ENCODE measurements at places on chromosomes 1 and 21.

- peak; percentile 60 for DNase-seq
Observed at GRCh38 chr1:42439940-42440339, 15.9 kb downstream of the ZMYND12 start.

GRCh38 chr1:59041646-59042277 lies 255.1 kb upstream of the FGGY start:
- DNase-seq = no peak

DNA sequence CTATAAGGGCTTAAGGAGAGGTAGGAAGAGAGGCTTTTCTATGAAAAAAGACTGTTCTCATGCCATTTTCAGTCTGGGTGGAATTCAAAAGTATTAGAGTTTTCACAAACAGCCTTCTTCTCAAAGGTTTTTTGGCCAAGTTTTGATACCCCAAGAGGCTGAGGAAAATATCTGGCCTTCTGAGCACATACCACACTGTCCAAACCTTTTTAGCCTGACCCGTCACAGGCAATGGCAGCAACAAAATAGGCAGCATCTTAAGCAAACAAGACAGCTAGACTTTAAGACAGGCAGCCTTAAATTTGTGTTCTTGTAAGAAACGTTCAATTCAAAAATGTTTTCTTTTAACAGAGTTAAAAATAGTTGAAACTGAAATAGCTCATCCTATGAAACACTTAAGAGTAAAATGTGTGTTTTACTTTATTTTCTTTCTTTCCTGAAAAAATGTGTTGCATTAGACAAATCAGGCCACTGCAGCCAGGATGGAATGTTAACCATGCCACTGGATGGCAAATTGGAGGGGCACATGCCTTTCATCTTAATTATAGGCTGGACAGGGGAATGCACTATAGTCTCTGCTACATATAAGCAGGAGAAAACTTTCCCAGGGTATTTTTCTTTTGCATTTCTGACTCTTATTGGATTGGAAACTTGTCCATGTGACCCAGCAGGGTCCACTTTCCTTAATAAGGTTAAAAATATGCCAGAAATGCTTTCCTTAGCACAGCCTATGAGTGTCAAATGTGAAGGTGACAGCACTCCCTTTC lies 315.0 kb downstream of the TGFB2 start:
- no peak for DNase-seq

DNA sequence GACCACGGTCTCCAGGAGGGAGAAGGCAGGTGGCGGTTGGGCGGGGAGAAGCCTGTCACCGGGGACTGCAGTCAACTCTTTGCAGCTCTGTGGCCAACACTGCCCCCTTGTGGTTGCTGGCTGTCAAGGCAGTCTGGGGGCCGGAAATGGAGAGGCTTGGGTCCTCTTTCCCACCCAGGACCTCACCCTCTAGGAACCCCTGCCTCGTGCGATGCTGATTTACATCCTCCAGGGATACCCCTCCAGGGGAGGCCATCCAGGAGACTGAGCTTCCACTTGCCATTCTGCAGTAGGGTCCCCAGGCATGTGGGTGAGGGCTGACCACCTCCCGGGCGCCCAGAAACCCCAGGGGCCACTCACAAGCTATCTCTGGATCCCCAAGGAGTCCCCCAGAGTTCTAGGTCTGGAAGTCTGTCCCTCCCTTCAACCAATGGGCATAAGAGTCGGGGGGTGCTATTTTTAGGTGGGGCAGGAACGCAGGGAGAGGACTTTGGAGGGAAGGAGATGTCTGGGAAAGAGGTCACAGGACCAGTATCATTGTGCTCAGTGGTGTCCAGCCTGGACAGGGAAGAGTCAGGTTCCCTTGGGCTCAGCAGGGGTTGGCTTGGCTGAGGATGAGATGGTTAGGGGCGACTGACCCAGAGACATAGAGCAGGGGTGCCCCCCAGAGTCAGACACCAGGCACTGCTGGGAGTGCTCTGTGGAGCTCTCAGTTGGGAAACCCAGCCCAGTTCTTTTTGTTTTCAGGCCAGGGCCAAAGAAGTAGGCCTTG lies 7.1 kb upstream of the GPR61 start:
- peak; percentile 92 for DNase-seq

- DNase-seq = no peak
Observed at GRCh38 chr1:19635646-19636045, 8.5 kb upstream of the NBL1 start.

DNA sequence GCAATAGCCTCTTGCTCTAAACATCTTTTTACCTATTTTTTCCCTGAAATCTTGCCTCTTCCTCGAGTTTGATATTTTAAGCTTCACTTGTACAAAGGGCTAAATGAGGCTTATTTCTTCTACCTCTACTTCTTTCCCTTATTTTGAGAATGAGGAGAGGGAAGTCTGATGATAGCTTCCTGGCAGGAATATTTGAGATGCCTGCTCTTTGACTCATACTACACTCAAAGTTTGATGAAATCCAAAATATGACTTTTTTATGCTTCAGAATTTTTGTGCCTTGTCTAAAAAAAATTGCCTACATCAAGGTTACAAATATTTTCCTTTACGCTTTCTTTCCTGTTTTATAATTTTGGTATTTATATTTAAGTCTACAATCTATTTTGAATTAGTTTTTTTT lies 624.4 kb upstream of the PLXNA2 start:
- DNase-seq = peak; percentile 23

DNA sequence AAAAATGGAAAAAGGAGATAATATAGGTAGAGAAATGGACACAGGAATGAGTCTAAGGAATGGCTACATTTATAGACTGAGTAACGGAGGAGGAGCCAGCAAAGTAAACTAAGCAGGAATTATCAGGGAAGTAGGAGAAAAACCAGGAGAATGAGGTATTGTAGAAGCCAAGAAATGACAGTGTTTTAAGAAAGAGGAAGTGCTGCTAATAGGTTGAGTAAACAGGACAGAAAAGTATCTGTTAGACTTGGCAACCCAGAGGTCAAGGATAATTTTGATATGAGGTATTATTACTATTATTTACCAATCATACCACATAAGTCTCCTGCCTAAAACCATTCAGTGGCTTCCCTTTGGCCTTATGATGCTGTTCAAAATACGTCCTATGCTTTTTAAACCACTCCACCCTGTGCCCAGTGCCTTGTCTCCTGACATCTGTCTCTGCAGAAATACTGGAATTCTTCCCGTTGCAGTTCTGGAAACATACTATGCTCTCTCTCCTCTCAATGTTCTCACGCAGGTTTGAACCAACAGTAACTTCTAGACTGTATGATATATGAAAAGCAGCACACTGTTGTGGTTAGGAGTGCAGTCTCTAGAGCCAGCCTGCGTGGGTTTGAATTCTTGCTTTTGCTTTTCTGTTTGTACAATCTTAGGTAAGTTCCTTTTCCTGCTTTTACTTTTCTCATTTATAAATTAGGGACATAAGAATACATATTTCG lies 24.6 kb upstream of the NEK7 start:
- DNase-seq = no peak

DNA sequence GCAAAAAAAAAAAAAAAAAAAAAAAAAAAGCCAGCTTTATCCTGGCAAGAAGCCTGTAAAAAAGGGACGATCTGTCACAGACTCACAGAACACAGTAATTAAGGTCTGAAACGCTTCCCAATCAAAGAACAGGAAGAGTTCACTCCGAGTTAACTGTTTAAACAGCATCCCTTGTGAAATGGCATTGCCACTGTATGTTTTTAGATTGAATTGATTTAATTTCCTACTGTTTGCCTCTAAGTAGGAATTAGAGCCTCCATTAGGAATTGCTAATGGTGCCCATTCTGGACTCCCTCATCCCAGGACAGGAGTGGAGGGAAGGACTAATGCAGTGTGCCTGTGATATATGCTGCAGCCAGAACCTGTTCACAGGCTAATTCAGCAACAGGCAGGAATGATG lies 370.8 kb downstream of the RWDD3 start:
- DNase-seq = no peak

DNA sequence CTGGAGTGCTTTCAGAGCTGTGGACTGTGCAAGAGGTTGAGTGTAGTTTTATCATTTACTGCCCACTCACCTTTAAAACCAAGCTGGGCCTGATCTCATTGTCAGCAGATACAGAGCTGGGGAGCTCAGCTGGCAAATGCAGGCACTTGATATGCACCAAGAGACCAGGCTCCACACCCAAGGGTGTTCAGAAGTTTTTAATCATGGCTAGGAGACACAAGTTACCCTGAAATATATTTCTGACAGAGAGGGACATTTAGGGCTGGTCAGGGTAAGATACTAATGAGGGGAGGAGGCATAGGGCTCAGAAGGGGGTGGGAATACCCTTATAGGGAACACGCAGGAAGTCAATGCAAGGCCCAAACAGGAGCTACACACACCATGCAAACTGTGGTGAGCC lies 153.7 kb downstream of the ELAVL4 start:
- DNase-seq = no peak

All from urothelium cell line (cell line).